B cell (primary cell): ENCODE measurements at places on chromosomes 6 and 20.
A peak's percentile ranks its signal among the peaks of the same experiment; 100 is the strongest.

DNA sequence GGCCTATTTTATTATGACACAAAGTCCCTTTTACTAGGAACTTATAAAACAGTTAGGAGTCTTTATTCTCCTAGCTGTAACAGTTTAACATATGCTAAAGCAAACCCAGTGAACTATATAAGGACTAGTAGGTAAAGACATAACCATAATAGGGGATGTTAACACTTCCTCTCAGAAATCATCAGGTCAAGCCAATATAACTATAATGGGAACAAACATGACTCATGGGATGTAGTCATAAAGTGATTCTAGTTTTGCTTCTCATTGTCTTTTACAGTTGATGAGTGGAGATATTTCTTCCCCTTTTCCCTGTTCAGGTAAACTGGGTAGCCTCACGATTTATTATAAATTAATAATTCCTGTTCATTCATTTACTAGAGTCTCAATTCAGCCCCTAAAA lies 9.7 kb downstream of the PTCHD4 start:
- DNase-seq: no peak

GRCh38 chr20:15288106-15288505 lies 950.7 kb upstream of the FLRT3 start:
- DNase-seq: no peak

GRCh38 chr6:72733045-72733444 lies 111.2 kb downstream of the KCNQ5 start:
- peak; percentile 43 for DNase-seq

DNA sequence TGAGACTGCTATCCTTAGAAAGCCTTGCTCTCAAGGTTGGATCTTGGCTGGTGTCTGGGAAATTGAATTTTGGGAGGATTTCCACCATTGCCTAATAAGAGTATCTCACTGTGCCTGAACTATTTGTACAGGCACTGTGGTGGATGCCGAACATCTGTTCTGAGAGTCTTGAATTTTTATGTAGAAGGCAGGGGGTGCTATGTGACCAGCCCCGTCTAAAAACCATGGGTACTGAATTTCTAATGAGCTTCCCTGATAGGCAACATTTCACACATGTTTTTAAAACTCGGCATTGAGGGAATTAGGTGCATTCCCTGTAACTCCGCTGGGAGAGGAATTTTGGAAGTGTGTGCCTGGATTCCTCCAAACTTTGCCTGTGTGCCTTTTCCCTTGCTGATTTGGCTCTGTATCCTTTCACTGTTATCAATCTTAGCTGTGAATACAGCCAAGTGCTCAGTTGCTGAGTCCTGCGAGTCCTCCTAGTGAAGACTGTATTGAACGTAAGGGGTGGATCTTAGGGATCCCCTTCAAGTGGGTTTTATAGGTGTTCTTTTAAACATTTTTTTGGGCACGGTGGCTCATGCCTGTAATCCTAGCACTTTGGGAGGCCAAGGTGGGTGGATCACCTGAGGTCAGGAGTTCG lies 27.6 kb upstream of the SCAF8 start:
- peak; percentile 20 for DNase-seq

- no peak for DNase-seq
Measured at GRCh38 chr20:52493171-52493721, 301.7 kb upstream of the ZFP64 start.

DNA sequence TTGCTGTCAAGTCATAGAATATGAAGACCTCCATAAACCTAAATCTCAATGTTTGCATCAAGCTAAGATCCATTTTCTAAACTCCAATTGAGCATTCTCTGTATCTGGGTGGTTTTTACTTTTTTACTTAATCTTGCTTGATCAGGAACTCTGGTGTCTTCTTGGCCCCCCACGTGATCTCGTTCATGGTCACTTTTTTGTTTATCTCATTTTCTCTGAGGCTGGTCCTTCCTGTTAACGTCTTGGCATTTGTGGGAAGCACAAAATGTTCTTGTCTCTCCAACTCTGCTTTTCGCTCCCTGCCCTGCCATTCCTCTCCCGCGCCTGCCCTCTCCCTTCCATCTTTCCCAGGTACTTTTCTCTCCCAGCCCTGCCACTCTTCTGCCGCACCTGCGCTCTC lies 14.0 kb upstream of the MAPRE1 start:
- no peak for DNase-seq

- DNase-seq: no peak
Measured at GRCh38 chr6:19812512-19813119, 24.6 kb upstream of the ID4 start.

- DNase-seq: no peak
Measured at GRCh38 chr6:33755070-33755869, 8.6 kb upstream of the IP6K3 start.

DNA sequence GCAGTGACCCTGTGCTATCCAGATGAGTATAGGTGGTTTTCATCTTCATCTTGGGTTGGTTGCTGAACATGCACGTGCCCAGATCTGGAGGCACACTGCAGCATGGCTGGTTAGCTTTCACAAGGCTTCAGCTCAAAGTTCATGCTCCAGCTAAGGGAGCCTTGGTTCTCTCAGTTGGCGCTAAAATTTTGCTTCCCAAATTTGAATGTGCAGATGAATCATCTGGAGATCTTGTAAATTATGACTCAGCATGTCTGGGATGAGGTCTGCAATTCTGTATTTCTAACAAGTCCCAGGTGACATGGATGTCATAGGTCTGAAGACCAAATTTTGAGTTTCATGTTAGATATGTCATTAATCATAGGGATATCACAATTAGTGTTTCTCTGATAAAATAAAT lies 230.8 kb downstream of the FOXA2 start:
- DNase-seq: no peak

GRCh38 chr6:143679041-143679440 lies 1.3 kb downstream of the PHACTR2 start:
- DNase-seq: no peak

DNA sequence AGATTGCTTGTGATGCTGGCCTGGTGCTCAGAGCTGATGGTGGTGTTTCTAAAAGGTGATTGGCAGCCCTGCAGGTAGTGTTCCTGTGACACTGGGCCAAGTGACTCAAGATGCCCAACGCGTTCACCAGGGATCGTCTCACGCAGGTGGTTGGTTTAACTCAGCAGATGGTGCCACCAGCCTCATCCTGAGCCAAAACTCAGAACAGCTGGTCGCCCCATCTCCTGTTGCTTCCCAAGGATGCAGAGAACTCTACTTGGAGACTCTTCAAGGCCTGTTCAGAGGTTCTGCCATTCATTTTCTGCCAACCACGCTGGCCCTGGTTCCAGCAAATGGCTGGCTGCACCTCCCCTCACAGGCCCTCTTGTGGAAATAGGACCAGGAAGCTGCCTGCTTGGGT lies 394.4 kb downstream of the CDH26 start:
- DNase-seq: no peak

GRCh38 chr6:35566794-35567193 lies 54.1 kb upstream of the TULP1 start:
- no peak for DNase-seq

DNA sequence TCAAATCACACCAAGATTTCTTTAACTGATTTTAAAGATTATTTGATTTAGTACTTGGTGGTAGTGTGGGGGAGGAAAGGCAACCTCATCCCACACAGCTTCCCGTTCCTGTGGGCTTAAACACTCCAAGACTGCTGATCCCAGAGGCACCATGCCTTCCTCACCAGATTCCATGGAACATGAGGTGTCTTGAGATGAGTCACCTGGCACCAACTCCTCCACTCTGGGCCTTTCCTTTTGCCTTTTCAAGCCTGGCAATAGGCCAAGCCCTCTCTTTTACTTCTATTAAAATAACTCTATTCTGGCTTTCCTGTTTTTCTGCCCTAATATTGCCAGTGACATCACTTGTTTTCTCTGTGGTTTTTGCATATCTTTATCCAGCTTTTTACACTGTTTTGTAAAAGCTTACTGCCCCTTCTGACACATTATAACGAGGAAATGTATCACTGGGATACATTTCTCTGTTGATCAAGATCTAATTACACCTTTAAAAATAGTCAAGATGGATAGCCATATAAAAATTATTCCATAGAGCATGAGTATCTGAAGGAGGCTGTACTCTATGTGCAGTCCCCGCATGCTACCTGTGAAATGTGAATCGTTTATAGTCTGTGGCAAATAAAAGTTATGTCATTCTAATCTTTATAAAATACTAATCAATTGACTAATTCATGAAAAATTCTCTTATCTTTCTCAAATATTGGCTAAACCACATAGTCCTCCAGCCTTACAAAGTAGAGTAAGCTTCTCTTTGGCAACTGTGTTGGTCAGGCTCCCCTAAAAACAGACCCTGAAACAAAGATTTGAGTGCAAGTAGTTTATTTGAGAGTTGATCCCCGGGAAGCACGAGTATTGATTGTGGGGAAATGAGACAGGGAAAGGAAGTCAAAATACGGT lies 257.8 kb upstream of the KCNQ5 start:
- no peak for DNase-seq

GRCh38 chr6:150328744-150329405 lies 39.9 kb upstream of the IYD start:
- no peak for DNase-seq

DNA sequence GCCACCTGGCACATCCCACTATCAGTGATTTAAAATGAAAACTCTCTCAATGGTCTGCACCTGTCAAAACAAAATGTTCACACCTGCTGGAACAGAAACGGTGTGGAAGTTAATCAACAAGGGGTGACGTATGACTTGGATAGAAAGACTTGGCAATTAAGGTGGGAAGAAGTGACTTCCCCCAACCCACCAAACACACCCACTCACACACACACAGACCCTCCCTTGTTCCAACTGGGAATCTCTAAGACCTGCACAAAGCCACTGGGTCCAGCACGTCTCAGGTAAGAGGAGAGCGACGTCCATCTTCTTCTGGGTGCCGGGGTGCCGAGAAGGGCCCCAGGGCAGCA lies 25.1 kb upstream of the TCFL5 start:
- no peak for DNase-seq

- DNase-seq: no peak
Measured at GRCh38 chr6:33566182-33567084, 13.6 kb downstream of the BAK1 start.

DNA sequence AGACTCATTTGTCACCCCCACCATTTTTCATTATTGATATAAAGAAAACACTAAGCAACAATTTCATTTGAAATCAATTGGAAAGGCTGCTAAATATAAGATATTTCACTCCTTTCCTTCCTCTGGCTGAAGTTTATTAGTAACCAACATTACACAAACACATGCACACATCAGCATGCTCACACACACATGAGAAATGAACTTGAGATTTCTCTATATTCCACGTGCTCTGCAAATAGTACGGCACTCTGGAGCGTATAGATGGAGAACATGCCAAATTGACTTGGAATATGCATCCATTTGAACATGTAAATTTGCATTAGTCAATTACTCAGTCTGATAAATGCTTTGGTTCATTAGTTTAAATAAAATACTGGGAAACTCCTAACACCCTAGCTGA lies 37.1 kb upstream of the F13A1 start:
- no peak for DNase-seq

- DNase-seq: no peak
Measured at GRCh38 chr20:49824206-49824605, 11.6 kb downstream of the SLC9A8 start.

GRCh38 chr20:61949363-61949713 lies 116.3 kb downstream of the TAF4 start:
- no peak for DNase-seq

GRCh38 chr6:79869184-79869583 lies 78.2 kb downstream of the ELOVL4 start:
- DNase-seq: no peak
